Activated CD8-positive, alpha-beta memory T cell treated with anti-CD3 and anti-CD28 coated beads for 1 hour (primary cell): ENCODE measurements at places on chromosomes 2 and 18.

DNA sequence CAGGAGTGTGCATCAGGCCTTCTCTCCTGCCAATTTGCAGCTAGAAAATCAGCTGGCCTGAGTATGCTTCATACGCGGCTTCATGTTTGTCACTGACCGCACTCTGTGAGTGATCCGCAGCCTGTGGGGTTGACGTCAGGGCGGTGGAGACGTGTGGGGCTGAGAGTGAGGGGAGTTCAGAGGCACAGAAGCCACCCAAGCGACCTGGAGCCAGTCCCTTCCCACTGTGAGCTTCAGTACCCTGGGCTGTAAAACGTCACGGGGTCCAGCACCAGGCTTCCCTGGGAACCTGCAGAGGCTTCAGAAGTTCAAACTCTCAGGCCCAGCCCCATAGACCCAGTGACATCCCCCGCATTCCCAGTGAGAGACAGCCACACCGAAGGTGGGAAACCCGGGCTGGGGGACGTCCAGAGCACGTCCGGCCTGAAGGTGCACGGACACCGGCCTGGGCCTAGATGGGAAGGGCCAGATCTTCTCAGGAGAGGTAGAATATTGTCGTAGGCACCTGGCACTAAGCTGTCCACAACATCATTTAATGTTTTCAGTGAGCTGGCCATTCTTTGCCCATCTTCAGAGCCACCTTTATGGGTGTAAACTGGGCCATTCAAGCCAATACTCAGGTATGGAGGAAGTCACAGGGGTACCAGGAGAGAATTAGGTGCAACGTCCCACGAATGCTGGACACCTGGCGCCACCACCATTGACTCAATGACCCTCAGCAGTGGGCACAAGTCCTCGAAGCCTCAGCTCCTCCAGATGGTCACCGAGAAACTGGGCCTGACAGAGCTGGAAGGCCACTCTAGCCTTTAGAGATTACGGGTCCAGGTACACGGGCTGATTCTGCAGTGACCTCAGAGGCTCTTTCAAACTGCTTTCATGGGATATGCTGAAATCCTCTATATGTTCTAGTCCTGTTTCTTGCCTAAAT, 235.6 kb upstream of the MYT1L start:
- no peak for DNase-seq

- no peak for DNase-seq
Observed at GRCh38 chr2:55029098-55029497, 21.2 kb downstream of the RTN4 start.

DNA sequence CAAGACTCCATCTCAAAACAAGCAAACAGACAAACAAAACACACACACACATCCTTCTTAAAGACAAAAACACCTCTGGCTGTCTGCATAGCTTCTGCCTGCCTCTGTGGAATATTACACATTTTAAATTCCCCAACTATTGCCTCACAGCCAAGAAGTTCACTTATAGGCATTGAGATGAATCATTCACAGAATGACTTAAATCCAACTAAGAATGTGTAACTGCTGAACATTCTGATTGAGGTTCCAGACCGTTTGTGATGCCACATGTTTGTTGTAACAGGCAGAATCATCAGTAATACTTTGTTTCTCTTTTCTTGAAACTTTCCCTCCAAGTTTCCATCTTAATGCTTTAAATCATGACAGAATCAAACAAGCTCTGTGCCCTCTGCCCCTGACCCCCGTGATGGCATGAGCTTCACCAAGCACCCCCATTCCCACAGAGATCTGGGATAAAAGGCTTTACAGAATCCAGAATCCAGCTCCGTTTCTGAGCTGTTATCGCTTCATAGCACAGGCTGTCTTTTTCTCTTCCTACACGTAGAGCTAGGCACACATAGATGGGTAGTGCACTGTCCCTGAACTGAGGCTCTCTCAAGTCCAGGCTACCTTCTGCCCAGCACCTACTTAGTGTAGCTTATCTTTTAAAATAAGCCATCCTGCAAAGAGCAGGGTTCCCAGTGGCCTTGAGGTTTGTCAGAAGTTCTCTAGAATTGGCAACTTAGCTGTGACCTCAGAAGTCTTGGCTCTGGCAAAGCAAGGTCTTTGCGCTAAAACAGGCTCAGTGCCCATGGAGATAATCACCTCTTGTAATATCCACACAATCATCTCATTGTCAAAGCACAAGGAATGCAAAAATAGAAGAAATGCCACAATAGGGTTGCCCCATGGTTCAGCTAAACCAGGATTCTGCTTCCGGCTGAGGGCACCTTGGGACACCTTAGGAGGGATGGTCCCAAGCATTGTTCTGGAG, 32.9 kb downstream of the EPAS1 start:
- DNase-seq: no peak

GRCh38 chr2:25539136-25539535, 134.2 kb downstream of the DTNB start:
- no peak for DNase-seq

DNA sequence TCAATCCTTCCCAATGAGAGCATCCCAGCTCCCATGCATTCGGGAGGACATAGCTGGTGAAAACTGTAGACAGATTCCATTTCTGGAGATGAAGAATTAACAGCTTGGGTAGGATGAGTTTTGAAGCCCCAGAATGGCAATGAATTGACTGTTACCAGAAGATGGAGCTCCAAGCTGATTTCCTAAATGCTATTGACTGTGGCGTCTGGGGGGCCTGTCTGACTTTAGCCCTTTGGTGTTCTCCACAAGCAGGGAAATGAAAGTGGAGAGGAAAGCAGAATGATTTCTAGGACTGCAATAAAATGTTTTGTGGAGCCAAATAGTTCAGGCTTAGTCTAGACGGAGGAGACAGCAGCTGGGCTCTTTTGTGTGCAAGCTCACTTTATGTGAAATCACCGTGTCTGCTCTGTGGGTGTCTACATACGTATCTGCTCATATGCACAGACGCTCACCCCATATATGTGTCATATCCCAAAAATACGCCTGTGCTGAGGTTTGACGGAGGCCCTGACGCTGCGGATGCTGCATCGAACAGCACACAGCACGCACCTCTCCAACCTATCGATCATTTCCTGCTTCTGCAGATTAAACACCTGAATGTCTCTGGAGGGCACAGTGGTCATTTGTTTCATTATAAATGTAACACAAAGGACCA, 166.4 kb upstream of the PXDN start:
- DNase-seq: no peak

- no peak for DNase-seq
Observed at GRCh38 chr18:32317651-32318050, 127.8 kb downstream of the MEP1B start.

DNA sequence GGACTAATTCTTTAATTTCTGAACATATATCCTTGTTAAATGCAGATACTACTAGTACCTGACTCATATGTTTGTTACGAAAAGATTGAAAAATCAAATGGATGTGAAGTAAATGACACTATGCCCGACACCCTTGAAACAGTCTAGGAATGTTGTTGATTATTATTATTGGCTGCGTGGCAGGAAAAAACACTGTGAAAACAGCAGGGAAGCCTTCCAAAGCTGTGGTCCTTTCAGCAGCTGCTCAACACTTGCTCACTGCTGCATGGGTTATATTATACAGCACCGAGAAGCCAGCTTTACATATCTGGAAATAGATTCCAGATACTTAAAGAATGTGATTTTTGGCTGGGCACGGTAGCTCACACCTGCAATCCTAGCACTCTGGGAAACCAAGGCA, 26.5 kb downstream of the CRYGD start:
- no peak for DNase-seq

DNA sequence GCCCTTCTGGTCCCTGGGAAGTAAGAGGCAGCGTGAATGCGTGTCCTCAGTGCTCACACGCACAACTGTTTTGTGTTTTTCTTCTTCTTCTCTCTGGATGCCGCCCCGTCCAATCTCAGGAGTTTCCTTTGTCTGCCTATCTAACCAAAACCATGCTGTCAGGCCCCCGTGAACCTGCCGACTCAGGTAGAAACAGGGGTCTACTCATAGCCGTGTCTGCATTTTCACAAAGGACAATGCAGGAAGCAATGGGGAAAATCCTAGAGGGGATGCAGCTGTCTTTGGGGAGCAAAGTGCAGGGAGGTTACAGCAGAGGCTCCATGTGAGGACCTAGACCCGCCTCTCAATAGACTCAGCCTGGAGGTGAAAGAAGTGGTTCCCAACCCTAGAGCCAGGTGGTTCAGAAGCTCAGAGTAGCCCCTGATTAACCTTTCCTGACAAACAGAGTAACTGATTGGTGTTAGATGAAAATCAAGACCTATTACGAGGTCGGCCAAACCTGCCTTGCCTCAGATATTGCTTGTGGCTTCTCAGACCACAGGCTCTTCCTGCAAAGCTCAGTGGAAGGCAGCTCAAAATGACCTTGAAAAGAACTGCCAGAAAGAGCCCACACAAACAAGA, 49.3 kb downstream of the CD226 start:
- no peak for DNase-seq

DNA sequence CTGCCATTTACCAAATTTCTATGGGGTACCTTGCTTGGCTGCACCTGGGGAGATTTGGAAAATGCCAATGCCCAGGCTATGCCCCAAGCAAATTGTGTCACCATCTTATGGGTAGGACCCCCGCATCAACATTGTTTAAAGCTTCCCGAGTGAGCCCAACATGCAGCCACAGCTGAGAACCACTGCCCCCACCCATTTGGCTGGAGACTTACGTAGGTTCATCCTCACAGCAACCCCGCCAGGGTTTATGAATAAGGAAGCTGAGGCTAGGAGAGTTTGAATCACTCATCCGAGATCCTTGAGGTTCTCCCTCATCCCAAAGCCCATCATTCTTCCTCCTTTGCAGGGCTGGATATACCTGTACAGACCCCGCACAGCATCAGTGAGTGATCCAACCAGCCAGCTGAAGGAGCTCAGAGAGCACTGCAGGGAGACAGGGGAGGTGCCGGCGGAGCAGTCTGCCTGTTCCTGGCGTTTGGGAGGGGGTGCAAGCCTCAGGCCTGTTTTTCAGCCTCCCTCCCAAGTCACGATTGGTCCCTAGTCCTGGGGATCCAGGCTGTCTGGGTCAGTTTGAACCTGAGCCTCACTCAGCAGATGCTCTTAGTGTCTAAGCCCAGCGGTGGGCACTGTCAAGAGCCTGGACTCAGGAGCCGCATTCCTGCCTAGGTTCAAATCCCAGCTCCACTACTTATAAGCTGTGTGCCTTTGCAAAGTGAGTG, 164.9 kb downstream of the SMAD7 start:
- DNase-seq: no peak

DNA sequence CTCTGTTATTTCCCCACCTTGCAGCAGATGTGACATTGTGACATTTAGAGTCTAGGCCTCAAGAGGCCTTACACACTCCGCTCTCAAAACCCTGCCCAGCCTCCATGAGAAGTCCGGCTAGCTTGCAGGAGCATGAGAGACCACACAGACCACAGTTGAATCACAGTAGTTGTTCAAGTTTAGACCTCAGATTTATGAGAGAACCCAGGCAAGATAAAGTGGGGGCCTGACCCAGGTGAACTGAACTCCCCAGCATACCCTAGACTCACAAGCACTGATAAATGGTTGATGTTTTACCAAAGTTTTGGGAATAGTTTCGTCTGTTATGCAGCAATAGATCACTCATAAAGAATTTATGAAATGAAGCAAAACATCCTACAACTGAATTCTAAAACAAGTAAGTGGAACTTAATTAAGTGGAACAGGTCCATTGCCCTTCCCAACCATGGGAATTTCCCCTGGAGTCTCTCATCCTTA, 4.7 kb upstream of the STAT1 start:
- no peak for DNase-seq
